ENCODE measurements at places on chromosomes 6 and 20.
A peak's percentile ranks its signal among the peaks of the same experiment; 100 is the strongest.

DNA sequence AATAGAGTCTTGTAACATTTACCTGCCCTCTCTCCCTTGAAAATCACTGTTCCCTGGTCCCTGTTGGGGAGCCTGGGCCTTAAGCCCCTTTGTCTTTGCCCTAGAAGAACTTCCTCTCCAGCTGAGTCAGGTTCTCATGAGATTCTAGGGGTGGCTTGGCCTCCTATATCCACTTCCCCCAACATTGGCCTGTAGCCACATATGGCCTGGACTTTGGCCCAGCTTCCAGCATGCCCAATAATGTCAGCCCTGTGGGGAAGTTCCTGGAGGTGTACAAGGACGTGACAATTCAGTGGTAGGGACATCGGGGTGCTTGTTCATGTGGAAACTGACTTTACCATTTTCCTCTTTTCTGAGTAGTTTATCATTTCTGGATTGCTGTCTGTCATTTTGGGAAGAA, 17.2 kb upstream of the MAS1L start:
- DNase-seq: no peak

GRCh38 chr6:152634773-152635172, 2.4 kb downstream of the SYNE1 start:
- no peak for DNase-seq

DNA sequence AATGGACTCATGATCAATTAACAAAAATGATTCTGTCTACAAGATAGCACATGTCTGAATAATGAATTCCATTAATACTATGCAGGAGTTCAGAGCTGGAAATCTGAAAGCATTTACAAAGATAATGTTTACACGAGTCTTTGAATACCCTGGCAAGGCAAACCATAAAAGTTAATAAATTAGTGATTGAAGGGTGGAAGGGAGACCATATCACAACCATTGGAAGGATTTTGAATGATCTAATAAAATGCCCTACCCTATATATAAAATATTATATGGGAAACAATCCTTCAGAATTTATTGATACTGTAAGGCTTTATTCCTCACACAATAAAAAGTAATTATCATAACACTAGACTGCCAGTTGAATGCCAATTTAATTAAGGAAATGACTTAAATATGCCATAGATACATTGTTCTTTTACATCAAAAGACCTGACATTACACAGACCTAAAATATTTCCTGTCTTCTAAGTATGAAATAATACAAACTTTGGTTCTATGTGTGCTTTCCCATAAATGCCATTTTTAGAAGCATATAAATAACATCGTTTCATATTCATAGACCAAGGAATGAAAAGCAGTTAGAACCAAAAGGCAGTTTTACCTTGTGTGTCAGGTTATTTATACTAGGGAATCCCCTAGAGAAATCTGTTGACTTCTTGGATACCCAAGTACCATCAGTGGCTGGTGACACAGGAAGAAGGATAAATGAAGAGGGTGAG, 249.2 kb upstream of the MARCKS start:
- DNase-seq: no peak

GRCh38 chr6:155528982-155529453, 73.4 kb upstream of the NOX3 start:
- no peak for DNase-seq

- DNase-seq: no peak
These were observed 153.0 kb downstream of the PTPRK start for GRCh38 chr6:128367437-128367836.

DNA sequence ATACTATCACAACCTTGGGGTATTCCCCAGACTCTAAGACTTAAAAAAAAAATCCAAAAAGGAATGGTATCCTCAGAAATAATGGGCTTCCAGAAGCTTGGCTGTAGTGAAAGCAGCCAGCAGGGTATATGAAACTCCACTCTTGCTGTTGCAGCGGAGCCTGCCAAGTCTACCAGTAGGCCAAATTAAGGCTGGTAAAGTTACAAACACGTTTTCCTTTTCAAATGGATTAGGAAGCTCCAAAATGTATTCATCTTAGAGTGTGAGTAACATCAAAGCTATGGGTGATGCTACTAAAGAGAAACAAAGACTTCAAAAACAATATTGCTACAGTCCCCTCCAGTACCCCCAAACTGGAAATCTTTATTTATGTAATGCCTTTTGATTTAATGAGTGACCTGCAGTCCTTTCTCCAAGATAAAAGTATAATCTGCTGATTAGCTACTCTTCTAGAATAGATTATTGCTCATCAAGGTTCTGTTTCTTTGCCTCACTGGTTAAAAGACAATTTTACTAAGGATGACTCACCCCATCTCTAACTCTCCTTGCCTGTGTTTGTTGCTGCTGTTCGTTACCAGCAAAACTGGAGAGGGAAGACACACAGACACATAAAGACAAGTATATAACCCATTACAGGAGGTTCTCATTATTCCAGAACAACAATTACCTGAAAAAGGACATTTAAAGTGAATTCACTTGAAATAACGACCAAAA, 84.9 kb downstream of the BTBD9 start:
- no peak for DNase-seq

GRCh38 chr20:63694584-63695423, 1.6 kb upstream of the TNFRSF6B start:
- DNase-seq: no peak

GRCh38 chr6:48817333-48818051, 645.6 kb downstream of the MMUT start:
- DNase-seq: no peak

DNA sequence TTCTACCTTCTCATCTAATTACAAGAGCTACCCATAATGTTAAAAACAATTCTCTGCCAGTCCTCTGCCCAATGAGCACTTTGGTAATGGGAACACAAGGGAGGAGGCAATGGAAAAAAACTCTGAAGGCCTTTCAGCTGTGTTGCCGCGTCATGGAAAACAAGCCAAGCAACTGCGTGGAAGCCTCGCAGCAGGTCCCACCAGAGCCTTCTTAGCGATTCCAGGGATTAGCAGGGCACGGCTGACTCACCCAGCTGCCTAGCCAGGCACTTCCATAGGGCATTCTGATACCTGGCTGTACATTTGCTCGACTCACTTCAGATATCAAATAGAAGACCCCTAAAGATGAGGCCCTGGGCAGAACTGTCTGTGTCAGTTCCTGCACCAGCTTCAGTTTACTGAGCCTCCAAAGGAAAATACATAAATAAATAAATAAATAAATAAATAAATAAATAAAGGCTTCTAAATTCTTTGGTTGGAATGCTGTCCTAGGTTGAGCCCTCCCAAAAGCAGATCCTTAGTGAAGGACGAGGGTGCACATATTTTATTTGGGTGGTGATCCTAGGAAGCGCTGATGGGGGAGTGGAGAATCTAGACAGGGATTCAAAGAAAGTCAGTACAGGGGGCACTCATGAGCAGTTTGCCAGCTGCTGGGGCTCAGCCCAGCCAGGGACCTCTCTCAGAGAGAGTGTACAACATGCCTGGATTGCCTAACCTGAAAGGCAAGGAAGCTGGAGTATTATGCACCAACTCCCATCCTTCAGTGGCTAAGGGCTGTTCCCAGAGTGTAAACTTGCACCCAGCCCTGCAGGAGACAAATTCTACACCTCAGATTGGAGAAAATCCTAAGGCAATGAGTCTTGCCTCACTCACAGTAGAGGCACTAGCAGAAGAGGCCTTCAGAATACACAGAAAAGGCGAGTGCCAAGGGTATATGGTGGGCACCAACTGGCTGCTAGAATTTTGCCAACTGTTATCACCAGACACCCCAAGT, 18.2 kb downstream of the SNAP25 start:
- no peak for DNase-seq

DNA sequence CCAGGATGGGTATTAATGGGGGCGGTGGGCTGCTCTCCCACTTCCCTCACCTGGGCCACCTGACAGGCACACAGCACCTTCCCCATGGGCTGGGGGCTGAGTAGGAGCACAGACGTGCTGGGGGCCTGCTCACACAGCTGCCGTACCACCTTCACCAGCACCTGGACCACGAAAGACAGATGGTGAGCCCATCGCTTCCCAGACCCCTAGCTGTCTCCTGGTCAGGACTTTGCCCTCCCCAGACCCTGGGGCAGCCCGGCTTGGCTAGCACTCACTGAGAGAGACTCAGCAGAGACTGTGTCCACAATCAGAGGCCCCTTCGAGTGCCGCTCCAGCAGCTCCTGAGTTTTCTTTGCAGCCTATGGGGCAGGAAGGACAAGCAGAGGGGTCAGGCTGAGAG, 12.0 kb downstream of the AARS2 start:
- DNase-seq: no peak

GRCh38 chr6:155187106-155187505, 76.7 kb upstream of the CLDN20 start:
- DNase-seq: no peak

DNA sequence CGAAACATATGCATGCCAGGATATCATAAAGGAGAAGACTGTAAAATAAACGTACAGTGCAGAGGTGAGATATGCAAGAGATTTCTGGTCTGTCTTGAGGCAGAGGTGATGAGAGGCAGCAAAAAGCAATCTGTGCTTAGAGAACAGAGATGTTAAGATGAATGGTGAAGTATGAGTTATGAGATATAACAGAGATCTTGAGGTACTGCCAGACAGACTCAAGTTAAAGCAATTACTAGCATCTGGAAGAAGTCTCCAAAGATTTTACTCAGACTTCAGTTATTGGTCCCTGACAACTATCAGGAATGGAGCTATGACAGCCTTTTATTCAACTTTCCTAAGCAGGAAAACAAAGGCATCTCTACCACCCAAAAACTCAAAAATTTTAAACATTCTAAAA, 122.8 kb upstream of the DST start:
- no peak for DNase-seq

DNA sequence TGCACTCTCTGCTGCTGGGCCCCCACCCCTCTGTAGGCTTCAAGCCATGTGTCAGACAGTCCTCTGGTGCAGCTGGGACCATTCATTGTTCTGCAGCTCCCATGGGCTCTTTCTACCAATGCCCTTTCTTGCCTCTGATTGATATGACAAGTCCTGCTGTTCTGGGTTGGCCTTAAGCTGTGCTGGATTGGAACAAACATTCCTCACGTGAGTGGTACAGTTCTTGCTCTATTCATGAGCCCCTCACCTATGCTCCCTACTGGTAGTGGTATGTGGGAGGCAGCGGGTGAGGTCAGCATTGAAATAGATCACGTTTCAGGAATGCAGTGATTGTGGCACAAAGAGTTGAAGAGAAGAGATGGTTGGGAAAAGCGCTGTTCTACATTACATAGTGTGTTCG, 48.8 kb upstream of the RALY start:
- DNase-seq: no peak

DNA sequence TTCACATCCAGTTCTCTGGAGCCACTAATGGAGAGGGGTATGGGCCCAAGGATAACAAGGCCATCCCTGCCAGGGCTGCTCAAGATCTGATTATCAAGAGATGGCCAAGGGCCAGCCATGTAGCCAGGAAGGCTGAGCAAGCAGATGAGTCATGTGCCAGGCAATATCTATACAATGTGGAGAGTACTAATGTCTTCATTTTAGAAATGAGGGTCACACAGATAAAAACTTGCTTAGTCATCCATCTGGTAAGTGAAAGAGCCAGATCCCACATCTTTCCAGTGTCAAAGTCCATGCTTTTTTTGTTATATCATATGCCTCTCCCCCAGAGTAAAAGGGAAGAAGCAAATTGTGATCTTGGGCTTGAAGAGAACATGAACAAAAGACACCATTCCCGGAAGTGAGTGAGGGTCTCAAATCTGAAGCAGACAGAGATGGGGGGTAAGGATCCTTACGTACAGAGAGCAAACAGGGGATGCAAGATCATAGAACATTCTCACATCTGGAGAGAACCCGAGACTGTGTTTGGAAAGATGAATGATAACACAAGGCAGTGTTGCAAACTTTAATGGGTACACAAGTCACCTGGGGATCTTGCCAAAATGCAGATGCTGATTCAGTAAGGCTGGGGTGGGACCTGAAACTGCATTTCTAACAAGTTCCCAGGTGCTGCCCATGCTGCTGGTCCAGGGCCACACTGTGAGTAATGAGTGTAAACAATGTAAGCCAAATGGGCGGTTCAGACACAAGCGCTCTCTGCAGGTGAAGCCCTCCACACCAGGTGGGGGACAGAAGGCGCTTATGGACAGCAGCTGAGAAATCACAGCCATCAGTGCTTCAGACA, 20.0 kb upstream of the GSTA3 start:
- no peak for DNase-seq

- DNase-seq: no peak
These were observed 180.5 kb downstream of the IBTK start for GRCh38 chr6:82066991-82067411.

GRCh38 chr6:161498359-161498758, 224.5 kb upstream of the AGPAT4 start:
- no peak for DNase-seq

- no peak for DNase-seq
These were observed 413.5 kb downstream of the SYNE1 start for GRCh38 chr6:152223636-152224035.

GRCh38 chr6:41032830-41033229, 6.2 kb downstream of the UNC5CL start:
- no peak for DNase-seq

DNA sequence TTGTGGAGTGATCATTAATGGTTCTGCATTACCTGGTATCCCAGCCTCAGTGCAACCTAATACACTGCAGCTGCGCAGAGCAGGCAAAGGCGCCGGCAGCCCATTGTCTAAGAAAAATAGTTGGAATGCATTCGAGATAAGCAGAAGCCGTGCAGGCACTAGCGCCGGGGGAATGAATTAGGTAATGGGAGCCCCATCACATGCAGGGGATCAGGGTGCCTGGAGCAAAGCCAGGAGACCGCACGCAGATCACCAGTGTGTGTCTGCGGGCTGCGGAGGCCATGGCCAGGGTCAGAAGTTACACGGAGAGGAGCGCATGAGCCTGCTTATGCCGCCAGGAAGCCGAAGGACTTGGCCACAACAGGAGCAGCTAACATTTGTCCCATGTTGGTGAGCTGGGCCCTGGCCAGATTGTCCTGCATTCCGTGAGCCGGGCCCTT, 156.8 kb downstream of the DLL1 start:
- no peak for DNase-seq

DNA sequence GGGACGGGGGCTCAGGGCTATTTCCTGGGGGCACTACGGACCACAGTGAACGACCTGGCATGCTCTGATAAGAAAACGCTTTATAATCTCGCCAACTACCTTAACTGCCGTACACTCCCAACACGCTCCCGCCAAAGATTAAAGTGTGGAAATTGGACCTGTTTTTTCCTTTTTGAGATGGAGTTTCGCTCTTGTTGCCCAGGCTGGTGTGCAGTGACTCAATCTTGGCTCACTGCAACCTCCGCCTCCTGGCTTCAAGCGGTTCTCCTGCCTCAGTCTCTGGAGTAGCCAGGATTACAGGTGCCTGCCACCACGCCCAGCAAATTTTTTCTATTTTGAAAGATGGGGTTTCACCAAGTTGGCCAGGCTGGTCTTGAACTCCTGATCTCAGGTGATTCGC, 346 bp upstream of the SLC44A4 start:
- DNase-seq: no peak

GRCh38 chr6:13147376-13147775, 181.0 kb downstream of the TBC1D7 start:
- peak; percentile 0 for DNase-seq

GRCh38 chr6:22073516-22074198, 223.2 kb downstream of the PRL start:
- no peak for DNase-seq

GRCh38 chr6:166282394-166283032, 25.7 kb downstream of the PRR18 start:
- no peak for DNase-seq

GRCh38 chr6:50816947-50817645, 1.6 kb upstream of the TFAP2B start:
- no peak for DNase-seq

Data from urinary bladder (tissue), 4 donors.